ENCODE measurements at places on chromosomes 4 and X.

DNA sequence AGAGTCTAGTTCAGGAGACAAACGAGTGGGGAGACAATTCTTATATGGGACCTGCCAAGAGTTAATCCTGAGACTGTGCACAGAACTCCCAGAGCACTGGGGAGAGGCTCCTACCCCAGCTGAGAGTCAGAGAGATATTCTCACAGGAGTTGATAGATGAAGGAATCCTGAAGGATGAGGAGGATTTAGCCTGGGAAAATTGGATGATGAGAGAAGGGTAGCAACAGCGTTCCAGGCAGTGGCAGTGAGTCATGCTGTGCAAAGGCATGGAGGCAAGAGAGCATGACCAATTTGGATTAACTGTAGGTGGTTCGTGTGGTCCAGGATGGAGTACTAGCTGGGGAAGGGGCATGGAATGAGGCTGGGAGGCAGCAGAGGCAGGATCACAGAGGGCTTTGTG is 318.6 kb downstream of the LDB2 start:
- DNase-seq: no peak

DNA sequence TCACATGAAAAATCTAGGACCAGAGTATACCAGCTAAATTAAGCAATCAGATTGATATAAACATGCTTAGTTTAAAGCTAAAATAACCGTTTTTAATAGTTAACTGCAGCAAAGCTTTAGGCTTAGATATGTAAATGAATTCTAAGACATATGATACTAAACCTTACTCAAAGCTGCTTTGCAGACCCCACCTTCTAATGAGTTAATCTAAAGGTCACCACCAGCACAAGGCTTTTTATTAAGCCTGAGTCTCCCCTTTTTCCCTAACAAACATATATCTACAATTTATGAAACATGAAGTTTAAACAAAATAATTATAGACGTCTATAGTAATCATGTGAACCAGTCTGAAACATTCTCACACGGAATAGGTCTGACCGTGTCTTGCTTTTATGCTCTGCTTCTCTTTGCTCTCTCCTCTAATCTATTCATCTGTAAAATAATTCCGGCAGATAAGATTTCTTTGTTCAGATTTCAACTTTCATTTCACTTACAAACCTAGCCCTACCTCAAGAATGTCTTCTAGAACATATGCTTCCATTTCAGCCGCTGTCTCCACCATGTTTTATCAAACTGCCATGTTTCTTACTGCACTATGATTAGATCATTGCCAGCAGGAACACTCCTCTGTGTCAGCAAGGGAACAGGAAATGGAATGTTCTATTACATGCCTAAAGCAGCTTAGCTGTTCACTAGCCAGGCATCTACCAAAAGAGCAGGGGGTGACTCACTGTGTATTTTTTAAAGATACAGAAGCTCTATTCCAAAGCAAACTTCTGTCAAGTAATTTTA is 35.9 kb downstream of the ANKRD17 start:
- peak; percentile 83 for DNase-seq

DNA sequence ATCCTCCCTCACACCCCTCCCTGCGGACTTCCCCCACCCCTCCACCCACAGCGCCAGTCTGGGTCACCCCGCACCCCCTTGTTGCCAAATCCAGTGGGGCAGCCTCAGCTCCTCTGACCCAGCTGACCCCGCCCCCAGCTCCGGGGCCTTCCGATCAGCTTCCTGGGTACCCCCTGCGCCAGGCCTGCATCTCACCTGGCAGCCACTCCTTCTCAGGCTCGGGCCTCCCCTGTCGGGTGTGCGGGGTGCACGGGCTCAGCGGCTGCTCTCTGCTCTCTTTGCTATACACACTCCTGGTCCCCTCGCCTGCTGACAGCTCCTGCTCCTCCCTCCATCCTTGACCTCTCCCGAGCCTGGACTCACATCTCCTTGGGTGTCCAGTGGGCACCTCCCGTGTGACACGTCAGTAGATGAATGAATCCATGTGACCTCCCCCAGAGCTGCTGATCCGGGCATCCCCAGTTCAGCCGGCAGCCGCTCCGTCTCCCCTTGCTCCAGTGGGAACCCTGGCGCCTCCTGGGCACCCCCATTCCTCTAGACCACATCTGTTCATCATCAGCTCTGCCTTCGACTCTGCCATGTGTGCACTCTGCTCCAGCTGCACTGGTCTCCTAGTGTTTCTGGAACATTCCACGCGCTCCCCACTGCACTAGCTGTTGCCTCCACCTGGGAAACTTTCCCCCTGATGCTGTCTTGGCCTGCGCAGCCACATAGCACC is 9.9 kb downstream of the CFAP99 start:
- DNase-seq: no peak

GRCh38 chr4:68445111-68445510 is 2.2 kb upstream of the TMPRSS11E start:
- no peak for DNase-seq

DNA sequence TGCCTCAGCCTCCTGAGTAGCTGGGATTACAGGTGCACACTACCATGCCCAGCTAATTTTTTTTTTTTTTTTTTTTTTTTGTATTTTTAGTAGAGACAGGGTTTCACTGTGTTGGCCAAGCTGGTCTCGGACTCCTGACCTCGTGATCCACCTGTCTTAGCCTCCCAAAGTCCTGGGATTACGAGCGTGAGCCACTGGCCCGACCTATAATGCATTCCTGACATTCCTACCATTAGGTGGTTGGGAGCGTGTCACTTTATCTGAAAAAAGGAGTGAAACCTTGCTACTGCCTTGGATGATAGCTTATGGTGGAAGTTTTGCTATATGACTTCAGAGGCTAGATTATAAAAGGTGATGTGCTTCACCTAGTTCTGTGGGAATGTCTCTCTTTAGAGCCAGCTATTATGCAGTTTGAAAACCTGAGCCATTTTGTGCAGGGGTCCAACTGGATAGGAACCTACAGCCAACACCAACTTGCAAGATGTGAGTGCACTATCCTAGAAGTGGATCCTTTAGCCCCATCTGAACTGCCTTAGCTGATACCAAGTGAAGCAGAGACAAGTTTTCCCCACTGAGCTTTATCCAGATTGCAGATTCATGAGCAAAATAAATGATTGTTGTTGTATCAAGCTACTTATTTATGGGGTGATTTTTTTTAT is 29.8 kb upstream of the EMCN start:
- DNase-seq: no peak

- no peak for DNase-seq
These were observed 52.4 kb upstream of the APELA start for GRCh38 chr4:164824581-164824980.

- DNase-seq: no peak
These were observed 242.9 kb upstream of the GK2 start for GRCh38 chr4:79650794-79651431.

GRCh38 chrX:112931478-112931877 is 90.8 kb upstream of the AMOT start:
- no peak for DNase-seq

- no peak for DNase-seq
These were observed 32.8 kb downstream of the CLDN2 start for GRCh38 chrX:106952988-106953387.

- no peak for DNase-seq
These were observed 77.9 kb downstream of the LUZP4 start for GRCh38 chrX:115367455-115367854.

Data from NCI-H1436 (cell line).